ENCODE measurements at places on chromosomes 16 and 17.

GRCh38 chr17:33073416-33073815, 81.8 kb downstream of the SPACA3 start:
- DNase-seq = no peak

- no peak for DNase-seq
Measured at GRCh38 chr17:37576281-37576680, 32.9 kb downstream of the SYNRG start.

- peak; percentile 33 for DNase-seq
Measured at GRCh38 chr16:23920899-23921298, 85.1 kb downstream of the PRKCB start.

DNA sequence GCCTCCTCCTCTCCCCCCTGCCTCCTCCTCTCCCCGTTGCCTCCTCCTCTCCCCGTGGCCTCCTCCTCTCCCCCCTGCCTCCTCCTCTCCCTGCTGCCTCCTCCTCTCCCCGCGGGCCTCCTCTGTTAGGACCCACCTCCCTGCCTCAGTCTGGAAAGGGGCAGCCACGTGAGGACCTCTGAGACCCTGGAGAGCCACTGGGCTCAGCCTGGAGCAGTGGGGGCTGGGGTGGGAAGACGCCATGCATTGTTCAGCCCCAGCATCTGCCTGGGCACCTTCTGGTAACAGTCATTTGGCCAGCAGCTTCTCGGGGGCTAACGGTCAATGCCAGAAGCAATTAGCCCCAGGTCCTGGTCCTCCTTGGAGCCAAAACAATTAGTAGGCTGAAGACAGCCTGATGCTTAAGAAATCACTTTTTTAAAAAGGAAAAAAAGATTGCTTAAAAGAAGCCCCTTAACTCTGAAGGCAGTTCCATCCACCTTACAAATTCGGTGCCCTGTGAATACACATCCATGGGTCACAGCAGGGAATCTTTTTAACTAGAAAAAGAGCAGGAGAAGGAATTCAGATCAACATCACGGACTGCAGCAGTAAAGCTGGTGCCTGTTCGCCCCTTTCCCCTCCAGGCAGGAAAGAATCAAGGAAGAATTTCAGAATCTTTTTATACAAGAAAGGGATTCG, 29.8 kb downstream of the NXN start:
- no peak for DNase-seq

DNA sequence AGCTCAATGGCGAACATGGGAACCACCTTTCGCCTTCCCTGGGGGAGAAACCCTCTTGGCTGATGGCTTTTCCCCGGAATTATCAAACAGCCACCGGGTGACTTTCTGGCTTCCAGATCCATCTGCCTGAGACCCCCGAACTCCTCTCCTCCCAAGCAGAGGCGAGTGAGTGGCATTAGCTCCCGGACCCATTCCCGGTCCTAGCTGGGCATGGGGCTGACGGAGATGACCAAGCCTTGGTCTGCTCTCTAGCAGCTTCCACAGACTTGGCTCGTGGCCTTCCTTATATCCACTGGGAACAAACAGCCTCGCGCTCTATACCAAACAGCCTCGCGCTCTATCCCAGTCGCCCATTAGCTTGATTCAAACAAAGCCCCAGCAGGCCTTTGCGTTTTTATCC, 62.4 kb downstream of the CCDC182 start:
- no peak for DNase-seq

GRCh38 chr16:50797456-50797855, 55.6 kb downstream of the CYLD start:
- no peak for DNase-seq

DNA sequence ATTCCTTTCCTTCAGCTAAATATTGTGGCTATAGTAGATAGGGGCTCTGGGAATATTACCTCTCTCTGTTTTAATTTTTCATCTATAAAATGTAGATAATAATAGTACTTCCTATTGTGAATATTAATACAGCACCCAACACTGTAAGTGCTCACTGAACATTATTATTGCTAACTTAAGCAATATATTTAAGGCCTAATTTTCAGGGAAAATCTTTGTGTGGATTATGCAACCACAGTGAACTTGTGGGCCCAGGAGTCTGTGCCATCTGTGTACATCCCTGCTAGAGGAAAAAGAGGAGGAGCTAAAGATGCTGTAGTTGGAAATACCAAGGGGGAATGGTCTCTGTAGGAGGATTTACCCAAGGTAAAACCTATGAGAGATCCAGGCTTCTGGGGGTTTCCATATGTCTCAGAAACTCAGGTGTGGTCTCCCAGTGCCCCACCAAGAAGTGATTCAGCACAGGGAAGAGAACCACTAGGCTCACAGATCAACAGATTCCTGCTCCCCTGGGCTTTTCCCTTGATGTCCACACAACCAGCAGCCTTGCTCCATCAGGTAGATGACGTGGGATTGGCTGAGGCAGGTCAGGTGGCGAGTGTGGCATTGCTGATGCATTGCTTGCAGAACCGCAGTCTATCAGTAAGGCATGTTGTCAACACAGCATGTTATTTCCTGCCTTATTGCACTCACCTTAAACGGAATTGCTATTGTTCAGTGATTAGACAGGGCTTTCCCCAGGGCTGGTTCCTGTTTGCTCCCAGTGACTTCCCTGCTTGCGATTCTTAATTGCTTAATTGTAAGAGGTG, 1.6 kb upstream of the N4BP1 start:
- DNase-seq = peak; percentile 79

DNA sequence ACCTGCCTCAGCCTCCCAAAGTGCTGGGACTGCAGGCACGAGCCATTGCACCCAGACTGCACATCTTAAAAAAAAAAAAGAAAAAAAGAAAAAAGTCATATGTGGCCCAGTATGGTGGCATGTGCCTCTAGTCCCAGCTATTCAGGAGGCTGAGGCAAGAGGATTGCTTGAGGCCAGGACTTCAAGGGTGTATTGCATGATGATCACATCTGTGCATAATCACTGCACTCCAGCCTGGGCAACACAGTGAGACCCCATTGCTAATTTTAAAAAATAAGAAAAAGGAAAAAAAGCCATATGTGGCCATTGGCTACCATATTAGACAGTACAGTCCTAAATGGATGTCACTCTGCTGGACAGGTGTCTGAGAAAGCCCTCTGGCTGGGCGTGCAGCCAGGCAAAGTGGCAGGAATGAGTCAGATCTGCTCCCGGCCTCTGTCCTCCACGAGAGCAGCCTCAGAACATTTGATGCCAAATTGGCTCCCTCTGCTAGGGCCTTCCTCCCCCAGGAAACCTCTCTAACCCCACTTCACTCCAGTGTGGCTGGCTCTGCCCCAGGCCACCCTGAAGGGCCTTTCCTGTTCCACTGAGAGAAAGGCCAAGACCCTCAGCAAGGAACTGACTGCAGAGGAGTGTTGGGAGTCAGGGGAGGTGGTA, 14.7 kb downstream of the CA7 start:
- no peak for DNase-seq

DNA sequence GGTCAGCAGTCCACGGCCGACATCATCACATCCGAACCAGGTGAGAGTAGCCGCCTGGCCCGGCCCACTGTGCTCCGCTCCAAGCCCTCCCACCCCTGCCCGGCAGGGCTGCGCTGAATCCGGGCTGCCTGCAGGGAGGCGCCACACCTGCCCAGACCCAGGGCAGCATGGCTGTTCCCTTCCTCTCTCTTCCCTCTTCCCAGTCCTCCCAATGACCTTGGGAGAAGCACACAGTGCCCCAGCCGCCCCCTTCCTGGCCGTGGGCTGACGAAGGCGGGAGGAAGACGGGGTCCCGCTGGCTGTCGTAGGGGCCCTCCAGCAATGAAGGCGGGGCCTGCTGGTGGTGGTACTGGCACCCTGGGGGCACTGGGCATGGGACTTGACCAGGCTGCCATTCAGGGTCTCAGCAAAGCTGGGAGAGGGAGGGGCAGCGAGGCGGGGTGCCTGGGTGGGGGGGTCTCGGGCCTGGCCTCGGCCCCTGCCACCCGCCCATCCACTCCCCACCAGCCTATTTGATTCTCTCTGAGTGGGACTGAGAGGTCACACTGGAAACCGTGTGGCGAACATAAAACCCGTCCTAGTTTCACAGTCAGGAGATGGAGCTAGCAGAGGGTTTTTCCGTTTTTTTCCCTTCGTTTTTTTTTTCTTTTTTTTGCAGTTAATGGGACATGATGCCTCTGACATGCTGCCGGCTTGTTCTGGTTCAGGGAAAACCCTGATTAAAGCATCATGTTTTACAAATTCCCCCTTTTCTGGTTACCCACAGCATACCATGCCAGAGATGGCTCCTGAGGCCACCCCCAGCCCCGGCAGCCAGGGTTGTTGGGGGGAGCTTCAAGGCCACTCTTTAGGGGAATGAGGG, 50.6 kb downstream of the BAHCC1 start:
- no peak for DNase-seq

GRCh38 chr16:21684199-21684598, 20.4 kb downstream of the OTOA start:
- peak; percentile 67 for DNase-seq

DNA sequence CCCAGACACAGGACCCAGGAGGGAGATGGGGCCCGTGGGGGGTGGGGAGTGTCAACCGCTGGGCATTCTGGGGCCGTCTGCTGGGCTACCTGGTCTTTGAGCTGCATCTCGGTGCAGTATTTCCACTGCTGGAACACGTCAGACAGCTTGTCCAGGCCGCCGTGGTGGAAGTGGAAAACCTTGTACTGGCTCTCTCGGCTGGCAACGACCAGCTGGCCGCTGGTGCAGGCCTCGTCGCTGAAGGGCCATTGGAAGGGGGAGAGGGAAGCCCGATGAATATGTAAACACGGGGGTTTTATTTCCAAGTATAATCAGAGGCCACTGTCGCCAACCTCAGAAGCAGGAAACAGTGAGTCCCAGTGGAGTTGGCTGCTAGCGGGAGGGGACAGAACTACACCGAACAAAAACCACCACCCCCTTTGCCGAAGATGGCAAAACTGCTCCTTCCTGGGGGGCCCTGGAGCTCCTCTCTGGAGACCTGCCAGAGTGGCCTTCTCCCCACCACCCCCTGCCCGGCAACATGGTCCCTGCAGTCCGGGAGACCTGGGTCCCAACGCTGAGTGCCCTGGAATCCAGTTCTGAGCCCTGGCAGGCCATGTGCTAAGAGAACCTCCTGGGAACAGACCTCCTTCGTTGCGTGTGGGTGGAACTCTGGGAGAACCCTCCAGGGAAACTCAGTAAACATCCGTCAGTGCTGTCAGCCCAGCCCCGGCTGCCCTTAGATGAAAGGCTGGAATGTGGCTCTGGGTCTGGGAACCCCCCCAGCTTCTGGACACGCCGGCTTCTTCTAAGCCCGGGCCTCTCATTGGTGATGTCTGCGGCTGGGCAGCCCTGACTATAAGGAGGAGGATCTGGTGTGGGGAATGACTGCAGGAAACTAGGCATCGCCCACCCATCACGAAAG, 84.1 kb downstream of the TBC1D16 start:
- no peak for DNase-seq

- no peak for DNase-seq
Measured at GRCh38 chr16:87303431-87303930, 13.7 kb downstream of the C16orf95 start.

Data from activated T-cell treated with anti-CD3 and anti-CD28 coated beads, Interleukin-2, amount 50 U/mL, for 48 hours (primary cell).